ENCODE measurements at places on chromosomes 13 and 19. TPM values are rescaled to one million over a fixed set of nuclear protein-coding genes. Genes with fewer than 3 reads are reported as not detected.

Gene ZIK1
- 6.8 TPM for total RNA-seq

GRCh38 chr13:73514208-73514607 is 455.4 kb downstream of the KLF5 start:
- no peak for DNase-seq

GRCh38 chr19:9953802-9954542 is 17.7 kb upstream of the OLFM2 start:
- DNase-seq = no peak

DNA sequence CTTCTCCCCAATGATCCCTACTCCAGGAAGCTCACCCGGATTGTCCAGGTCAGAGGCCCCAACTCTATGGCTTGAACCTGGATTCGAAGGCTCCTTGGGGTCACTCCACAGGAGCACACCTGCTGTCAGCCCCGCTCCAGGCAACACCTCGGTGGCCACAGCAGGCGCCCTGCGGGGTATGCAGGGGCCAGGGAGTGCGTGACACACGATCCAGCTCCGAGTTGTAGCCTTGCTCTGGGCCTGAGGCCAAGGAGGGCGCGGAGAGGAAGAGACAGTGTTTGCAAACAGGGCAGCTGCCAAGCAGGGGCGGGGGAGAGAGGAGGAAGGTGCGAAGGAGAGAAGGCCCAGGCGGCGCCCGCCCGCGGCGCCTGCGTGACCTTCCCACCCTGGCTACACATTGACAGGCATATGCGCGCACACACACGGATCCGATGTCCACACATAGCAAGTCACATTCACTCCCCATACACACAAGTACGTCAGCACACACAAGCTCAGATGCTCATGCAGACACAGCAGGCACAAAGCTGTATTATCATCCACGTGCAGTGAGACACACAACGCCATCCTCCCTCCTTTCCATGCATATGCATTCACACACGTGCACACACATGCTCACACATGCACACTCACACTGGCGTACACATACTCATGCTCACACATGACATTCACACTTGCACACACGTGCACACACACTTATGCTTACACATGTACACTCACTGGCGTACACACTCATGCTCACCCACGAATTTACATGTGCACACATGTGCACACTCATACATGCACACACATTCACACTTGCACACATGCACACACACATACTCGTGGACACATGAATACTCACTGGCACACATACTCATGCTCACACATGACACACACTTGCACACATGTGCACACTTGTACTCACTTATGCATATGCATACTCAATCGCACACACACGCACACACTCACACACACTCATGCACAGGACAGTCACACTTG is 10.4 kb downstream of the SBK2 start:
- DNase-seq = no peak

Gene RFPL4A
- total RNA-seq = not detected

Gene PSG6
- not detected for total RNA-seq

Gene KLF5
- 26.4 TPM for total RNA-seq

DNA sequence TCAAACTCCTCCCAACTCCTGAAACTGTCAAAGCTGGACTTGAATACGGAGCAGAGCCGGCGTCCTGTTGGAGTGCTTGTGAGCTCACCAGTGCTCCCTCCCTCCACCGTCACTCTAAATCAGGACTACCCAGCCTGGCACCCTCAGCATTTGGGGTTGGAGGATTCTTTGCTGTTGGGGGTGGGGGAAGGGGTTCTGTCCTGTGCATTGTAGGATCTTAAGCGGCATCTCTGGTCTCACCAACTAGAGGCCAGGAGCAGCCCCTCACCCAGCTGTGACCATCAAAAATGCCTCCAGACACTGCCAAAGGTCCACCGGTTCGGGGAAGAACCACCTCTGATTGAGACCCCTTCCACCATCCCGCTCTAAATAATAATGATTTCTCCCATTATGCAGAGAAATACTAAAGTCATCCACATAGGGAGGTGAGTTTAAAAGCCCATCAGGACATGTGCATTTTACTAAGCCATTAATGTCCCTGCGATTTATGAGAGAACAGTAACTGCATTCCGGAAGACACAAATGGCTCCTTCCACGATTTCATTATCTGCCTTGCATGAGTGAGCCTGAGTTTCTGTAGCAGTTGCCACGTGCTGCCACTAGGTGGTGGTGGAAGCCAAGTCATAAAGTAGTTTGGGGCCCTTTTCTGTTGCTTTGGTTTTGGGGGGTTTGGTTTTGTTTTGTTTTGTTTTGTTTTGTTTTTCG is 16.1 kb upstream of the USP29 start:
- no peak for DNase-seq

Gene CLPTM1
- total RNA-seq = 58.0 TPM

DNA sequence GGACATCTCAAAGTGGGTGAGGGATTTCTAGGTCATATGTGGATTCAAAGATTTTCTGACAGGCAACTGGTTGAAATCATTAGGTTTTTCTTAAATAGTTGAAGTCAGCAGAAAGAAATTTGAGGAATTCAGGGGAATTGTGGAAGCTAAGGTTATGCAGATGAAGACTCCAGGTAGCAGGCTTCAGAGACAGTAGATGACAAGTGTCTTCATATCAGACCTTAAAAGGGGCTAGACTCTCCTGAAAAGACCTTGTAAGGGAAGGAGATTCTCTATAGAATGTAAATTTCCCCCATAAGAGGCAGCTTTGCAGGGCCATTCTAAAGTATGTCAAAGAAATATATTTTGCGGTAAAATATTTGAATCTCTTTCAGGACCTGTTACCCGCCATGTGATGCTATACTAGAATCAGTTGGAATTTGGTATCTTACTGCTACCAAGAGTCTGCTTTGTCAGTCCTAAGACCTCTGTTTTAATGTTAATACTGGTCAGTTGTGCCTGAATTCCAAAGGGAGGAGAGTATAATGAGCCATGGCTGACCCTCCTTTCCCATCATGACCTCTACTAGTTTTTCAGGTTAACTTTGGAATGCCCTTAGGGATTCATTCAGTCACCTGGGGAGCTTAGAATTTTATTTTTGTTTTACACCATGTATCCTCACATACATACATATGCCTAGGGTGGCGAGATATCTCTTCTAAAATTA is 1115.5 kb upstream of the SLC10A2 start:
- DNase-seq = no peak

DNA sequence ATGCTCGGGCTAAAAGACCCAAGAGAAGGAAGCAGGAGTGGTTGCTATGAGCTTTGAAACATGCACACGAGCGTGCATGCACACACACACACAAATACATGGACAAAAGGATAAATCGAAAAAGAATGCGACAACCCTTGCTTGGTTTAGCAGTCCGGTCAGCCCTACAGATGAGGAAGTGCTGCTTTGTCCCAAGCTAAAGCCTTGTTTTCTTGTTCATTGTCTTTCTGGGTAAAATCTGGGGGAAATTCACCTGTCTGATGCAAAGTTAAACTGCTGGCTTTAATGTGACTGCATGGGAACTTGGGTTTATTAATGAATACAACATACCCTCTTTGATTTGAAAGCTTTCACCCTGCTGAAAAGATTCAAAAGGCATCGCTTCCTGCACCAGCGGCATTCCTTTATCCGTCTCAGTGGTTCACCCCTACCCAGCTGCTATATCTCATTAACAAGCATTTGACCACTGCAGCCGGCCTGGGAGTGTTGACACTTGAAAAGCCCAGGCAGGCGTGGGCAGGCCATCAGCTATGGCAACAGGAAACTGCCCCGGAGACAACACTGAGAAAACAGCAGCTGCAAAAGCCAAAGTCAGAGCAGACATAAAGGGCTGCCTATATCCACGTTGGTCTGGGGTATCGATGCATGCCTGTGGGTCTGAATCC is 301.7 kb downstream of the NDFIP2 start:
- peak; percentile 84 for DNase-seq

DNA sequence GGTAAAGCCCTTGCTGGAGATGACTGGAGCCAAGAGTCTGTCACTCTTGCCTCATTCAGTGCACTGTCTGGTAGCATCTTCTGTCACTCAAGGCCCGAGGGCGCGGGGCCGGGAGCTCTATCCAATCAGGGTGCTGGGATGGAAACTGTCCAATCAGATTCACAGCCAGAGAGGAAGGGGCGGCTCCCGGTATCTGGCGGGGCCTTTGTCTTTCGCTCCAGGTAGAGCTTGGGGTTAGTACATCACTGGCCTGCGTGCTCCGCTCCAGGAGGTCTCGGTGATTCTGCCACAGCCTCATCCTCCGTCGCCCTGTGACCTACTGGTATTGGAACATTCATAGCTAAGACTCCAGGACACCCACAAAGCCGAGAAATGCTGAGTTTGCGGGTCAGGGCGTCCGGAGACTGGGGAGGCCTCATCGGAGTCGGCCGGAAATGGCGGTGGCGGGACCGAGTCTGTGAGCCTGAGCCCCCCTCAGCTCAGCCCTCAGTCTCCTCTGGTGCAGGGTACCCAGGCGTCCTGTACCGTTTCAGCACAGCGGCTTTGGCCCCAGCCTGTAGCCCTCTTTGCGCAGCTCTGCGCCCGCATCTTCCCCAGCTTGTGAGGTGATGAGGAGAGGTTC is 20.6 kb upstream of the ZNF430 start:
- peak; percentile 70 for DNase-seq

- DNase-seq = no peak
Observed at GRCh38 chr13:58795715-58796114, 1164.2 kb downstream of the PCDH17 start.

DNA sequence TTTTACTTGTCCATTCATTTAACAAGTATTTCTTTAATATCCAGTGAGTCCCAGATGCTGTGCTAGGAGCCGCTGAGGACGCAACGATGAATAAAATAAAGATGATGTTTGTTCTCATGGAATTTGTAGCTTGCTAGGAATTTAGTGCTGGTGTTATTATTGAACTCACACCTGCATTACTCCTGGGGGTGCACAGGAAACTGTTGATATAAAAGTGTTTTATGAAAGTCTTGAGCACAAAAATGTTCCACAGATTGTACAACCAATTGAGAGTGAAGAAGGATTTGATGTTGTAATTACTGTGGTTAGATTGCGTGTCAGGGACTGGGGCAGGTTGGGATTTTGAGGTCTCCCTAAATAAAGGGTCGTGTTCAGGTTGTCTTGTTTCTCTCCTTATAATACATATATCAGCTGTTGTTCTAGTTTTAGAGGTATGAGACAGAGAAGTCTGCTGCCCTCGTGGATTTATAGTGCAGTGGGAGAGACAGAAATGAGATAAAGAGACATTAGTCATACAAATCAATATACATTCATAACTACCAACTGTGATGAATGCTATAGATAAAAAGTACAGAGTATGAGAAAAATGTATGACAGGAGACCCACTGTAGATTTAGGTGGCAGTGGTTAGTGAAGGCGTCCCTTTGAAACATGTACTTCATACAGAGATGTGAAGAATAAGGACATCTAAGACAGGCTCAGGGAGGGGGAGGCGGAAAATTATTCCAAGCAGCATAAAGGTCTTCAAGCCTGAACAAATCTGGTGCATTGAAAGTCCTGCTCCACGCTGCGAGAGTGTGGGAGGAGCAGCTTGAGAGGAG is 11.3 kb downstream of the CACNG6 start:
- no peak for DNase-seq

Gene SMIM17
- 0.46 TPM for total RNA-seq

Gene IFNL1
- total RNA-seq = not detected

Gene CEACAM3
- not detected for total RNA-seq

DNA sequence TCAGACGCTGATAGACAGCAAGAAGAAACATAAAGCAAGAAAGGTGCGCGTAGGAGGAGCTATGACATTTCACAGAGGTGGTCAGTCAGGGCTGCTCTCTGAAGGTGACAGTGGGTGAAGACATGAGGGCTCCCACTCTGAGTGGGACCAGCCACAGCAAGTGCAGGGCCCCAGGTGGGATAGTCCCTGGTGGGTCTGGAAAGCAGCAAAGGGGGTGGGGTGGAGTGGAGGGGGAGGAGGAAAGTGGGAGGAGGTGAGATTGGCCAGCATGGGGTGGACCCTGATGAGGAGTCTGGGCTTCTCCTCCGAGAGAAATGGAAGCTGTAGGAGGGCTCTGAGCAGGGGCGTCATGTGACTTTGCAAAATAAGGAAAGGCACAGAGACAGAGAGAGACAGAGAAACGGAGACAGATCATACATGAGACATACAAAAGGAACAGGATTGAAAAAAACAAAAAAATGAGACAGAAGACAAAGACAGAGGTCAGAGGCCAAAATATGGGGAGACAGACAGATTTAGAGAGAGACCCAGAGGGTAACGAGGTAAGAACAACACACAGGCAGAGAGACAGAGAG is 2.7 kb downstream of the MAP4K1 start:
- no peak for DNase-seq

Gene NDUFA13
- 127 TPM for total RNA-seq

DNA sequence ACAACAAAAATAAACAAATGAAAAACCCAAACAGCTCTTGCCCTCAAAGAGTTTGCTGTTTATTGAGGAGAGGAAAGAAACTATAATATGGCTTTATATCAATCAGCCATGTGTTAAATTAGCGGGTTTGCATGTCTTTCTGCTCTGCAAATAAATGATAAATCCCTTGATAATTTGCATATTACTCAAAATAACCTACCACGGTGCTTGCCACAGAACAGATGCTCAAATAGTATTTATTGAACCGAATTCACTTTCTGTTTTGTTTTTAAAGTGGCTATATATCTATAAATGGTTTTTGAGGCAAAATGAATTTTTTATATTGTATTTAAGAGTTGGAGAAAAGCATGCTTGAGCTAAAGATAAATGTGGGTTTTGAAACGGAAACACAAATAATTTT is 428.1 kb downstream of the ITGBL1 start:
- DNase-seq = no peak

DNA sequence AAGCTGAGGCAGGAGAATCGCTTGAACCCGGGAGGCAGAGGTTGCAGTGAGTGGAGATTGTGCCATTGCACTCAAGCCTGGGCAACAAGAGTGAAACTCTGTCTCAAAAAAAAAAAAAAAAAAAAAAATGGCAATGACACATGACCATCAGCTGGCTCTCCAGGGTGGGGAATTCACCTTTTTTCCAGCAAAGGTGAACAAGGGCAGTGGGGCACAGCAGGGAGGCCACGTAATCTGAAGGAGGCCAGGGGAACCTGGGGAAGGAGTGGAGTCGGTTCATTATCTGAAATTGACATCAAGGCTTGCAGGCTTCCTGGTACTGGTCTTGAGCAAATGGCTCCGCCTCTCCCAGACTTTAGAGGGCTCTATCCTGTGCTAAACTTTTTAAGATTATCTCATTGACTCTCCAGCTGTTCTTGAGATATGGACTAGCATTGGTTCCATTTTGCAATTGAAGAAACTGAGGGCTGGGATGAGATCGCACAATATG is 28.1 kb downstream of the KEAP1 start:
- no peak for DNase-seq

Gene SIGLEC14
- not detected for total RNA-seq

All from kidney epithelial cell (primary cell).